ENCODE measurements at places on chromosomes 3 and 15.

GRCh38 chr3:136277115-136277514 is 27.0 kb downstream of the PCCB start:
- DNase-seq = no peak

DNA sequence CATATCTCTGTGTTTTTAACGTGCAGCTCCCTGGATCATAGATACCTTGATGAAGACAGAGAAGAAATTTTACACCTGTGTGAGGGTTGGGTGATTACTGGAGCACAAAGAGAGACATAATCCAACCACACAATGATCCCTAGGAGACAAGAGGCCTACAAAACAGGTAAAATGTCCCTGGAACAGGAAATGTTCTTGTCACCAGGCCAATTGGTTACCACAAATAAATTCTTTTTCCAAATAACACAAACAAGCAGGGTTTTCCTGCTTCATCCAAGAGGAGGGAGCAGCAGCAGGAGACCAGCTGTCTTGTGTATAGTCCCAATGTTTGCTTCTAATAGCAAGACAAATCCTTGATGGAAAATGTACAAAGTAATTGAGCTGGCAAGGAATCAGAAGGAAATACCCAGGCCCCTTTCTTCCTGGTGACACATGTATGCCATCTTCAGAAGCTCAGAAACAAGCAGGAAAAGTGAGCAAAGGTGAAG is 1.4 kb downstream of the MGLL start:
- no peak for DNase-seq

DNA sequence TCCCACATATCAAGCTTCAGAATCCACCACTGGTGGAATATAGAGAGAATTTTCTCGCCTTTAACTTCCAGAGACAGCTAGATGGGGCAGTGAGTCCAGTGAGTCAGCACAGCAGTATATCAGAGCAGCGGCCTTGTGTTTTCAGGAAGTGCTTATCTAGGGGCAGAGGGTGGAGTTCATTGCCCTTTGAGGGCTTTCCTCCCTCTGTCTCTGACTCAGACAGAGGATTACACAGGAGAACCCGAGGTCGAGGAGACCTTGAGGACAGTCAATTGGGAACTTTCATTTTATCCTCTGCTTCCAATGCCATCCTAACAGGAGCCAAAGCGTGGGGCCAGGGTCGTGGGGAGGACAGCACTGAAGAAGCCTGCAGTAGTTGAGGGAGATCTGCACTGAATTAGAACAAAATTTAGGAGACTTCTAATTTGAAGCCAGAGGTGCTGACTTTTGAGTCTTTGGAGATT is 109.6 kb upstream of the UMPS start:
- DNase-seq = no peak

DNA sequence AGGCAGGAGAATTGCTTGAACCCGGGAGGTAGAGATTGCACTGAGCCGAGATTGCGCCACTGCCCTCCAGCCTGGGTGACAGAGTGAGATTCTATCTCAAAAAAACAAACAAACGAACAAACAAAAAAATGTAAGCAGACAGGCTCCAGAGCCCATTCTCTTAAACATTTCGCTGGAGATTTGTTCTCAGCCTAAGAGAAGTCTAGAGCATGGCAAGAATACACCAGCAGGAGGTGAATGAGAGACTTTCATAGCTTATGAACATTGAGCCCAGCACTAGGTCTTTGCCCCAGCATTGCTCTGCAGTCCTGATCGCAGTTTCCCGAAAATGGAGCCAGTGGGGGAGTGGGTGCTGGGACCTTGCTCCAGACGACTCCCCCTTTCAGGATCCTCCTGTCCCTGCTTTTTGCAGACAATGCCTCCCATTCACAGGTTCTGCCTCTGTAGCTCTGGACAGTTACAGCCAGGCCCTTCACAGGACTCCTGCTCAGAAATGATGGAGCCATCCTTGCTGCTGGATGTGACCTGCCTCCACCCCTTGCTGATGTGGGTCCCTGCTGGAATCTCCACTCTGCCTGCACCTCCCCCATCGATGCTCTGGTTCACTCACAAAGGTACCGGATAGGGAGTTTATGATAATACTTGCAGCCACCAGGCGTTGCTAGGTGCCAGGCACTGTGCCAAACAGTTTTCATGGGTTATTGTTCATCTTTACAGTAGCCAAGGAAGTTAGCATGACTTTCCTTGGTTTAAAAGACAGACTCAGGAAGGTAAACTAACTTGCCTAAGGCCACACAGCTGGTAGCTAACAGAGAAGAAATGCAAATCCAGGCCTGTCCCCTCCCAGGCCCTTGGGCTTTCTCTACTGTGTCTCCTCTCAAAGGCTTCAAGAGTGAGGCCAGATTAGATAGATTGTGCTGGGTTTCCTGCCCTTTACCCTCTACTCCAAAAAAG is 329.7 kb upstream of the TLE3 start:
- DNase-seq = no peak

DNA sequence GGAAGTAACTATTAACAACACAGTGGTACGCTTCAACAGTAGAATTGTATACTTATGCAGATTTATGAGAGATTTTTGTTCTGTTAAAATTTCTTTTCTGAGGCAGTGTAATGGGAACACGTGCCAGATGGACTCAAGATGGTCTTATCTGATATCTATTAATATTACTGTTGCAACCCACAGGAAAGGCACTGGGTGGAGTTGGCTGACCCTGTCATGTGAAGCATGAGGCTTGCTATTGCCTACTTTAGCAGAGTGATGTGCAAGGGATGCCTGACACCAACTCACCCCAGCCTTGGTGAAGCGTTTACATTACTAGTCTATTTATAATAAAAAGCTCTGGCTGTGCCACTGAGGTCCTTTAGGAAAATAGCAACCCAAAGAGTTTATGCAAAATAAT is 19.8 kb upstream of the ARNT2 start:
- no peak for DNase-seq

GRCh38 chr15:83732196-83732595 is 78.3 kb downstream of the ADAMTSL3 start:
- DNase-seq = no peak

DNA sequence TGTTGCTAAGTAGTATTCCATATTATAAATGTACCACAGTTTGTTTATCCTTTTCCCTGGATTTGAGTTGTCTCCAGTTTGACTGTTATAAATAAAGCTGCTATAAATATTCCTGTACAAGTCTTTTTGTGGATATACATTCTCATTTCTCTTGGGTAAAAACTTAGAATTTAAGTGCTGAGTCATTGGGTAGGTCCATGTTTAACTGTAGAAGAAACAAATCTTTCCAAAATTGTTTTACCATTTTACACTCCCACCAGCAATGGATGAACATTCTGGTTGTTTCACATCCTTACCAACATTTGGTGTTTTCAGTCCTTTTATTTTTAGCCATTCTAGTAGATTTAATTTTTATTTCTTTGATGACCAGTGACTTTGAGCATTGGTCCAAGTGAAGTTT is 74.0 kb upstream of the TNFAIP8L3 start:
- DNase-seq = no peak

- no peak for DNase-seq
Measured at GRCh38 chr15:76146812-76147211, 87.0 kb downstream of the TMEM266 start.

GRCh38 chr3:30226601-30227151 is 379.7 kb upstream of the TGFBR2 start:
- no peak for DNase-seq

DNA sequence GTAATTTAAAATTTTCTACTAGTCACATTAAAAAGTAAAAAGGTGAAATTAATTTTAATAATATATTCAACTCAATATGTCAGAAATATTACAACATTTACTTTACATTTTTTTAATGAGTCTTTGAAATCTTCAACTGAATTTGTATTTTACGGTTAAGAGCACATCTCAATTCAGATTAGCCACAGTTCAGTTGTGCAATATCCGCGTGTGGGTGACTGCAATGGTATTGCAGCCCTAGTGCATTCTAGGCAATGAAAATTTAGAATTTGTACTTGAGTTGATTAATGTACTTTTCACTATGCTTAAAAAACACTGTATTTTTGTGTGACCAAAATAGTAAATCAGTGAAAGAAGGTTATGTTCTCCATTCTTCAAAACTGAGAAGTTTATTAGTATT is 57.3 kb downstream of the CEP63 start:
- DNase-seq = no peak

DNA sequence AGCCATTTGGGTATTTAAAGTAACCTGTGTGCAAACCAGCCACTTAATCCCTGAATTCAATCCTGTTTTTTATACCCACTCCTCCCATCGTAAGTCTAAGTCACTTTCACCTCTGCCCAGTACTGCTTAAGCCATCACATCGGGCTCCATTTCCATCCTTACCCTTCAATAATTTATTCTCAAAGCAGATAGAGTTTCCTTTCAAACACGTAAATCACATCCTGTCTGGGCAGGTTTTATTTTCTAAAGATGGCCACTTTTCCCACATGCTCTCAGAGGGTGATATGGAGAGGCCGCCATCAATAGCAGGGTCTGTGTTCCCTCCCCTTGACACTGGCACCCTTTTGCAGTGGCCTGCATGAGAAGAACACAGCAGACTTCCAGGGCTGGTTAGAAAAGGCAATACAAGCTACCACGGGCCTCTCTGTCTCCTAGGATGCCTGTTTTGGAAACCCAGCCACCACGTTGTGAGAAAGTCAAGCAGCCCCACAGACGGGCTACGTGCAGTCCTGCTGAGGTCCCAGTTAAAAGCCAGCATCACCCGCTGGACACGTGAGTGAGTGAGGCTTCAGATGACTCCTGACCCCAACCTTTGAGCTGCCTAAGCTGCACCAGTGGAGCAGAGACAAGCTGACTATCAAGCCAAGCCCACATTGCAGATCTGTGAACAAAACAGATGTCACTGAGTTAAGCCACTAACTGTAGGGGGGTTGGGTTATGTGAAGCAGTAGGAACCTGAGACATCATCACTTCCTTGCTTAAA is 241.8 kb upstream of the SLCO3A1 start:
- DNase-seq = no peak

DNA sequence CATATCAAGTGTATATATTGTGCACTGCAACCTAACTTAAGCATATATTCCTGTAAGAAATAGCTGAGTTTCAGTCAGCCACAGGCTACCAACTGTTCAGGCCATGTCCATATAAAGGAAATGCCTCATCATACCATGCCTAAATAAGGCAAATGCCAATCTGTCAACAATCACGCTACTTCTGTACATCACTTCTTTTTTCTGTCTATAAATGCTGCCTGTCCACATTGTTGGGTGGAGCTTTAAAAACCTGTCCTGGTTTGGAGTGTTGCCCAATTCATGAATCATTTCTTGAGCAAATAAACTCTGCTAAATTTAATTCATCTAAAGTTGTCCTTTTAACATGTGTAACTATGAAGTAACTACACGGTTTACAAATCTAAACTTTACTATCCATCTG is 1091.9 kb downstream of the NSUN3 start:
- no peak for DNase-seq

DNA sequence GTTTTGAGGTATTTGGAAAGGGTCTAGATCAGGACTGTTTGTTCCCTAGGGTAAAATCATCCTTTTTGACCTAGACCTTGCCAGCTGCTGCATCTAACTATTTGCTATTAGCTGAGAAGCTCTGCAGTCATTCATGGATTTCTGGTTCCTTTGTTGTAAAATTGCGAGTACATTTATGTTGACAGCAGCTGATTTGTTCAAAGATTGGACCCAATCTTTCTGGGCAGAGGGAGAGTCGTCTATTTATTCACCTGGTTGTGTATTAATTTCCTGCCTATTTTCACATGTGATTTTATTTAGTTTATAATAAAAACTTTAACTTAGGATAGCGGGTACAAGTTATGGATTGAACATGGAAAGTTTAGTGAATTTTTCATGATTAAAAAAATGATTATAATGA is 236.3 kb downstream of the CNTN4 start:
- no peak for DNase-seq

DNA sequence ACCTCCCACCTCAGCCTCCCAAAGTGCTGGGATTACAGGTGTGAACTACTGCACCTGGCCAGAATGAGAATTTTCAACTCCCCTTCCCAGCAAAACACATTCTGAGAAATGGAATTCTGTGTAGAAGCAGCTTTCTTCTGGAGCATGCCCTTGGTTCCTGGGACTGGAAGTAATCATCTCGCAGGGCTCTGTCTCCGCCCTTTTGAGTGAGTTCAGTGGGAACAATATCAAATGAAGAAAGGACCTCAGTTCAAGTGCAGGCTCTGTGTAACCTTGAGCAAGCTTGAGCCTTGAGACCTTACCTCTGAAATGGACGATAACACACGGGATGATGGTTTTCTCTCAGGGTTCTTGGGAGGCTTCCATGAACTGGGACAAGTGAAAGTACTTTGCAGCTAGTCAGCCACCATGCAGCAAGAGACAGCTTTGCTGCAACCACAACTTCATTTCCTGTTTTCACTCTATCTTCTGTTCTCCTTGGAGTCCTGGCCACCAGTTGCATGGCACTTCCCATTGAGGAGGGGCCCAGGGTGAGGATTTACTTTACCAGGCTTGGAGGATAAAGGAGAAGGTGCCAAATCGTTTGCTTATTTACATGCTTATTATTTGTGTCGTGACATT is 35.7 kb upstream of the IGF1R start:
- DNase-seq = no peak

DNA sequence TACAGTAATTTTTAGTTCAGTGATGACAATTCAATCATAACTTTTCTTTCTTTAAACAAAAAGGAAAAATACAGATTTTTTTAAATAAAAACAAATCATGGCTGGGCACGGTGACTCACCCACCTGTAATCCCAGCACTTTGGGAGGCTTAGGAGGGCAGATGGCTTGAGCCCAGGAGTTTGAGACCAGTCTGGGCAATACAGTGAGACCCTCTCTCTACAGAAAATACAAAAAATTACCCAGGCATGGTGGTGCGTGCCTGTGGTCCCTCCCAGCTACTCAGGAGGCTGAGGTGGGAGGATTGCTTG is 25.6 kb upstream of the ATG7 start:
- no peak for DNase-seq

DNA sequence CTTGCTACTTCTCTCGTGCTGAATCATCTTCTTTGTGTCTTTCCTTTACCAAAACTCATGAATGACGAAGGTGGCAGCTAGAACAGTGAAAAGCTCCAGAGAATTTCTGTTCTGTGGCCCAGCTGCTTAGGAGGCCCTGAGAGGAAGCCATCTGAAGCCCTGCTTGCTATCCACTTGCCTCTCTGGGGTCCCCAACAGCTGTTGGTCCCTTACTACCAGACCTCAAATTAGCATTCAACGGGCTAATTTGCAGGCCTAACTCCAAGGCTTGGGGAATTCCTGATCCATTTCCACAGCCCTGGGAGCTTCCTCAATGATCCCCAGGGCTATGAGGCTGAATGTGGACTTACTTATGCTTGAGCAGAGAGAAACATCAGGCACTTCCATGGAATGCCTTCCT is 37.5 kb upstream of the FSTL1 start:
- no peak for DNase-seq

GRCh38 chr15:56468401-56468800 is 3.5 kb upstream of the MNS1 start:
- no peak for DNase-seq

DNA sequence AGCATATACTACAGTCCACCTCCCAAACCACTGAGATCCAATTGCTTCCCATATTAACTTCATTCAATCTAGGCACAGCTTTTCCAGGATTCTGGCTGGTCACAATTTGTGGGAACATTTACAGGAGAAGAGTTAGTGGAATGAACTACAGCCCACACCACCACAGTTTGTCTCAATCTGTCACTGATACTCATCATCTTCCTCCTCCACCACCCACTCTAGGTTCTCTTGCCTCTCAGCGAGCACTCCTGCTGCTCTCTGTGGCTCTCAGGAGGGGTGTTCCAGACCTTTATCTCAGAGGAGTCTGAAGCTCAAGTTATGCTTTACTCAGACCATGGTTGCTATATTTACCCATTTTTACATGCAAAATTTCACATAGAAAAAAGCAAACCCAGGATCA is 25.9 kb upstream of the PLA2G4D start:
- DNase-seq = no peak

- DNase-seq = no peak
Measured at GRCh38 chr15:36603987-36604386, 24.6 kb downstream of the CDIN1 start.

Measured in stimulated activated CD4-positive, alpha-beta T cell treated with anti-CD3 and anti-CD28 coated beads, Interleukin-15, amount 100 ng/mL, for 1 hour (primary cell).